NCI-H460 (cell line): ENCODE measurements at places on chromosomes 5 and 9. TPM values are rescaled to one million over a fixed set of nuclear protein-coding genes. Genes with fewer than 3 reads are reported as not detected.

Gene S100Z
- total RNA-seq = not detected in 2 replicates

DNA sequence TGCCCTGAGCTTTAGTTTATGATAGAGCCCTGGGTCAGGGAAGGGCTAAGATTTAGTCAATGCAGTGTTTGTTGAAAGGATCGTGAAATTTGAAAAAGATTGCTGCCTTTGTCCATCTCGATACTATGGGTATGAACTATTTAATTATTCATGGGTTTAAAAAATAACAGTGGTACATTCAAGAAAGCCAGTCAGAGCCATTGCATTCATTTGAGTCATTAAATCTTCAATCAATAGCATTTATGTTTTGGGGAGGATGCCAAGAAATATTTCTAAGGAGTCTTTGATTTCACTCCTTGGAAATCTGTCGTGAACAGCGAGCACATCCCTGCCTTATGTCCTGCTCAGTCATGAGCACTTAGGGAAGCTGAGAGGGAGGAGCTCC is 54.4 kb upstream of the LRRTM2 start:
- no peak for DNase-seq

Gene MARVELD2
- 8.8 and 9.3 TPM in 2 replicates for total RNA-seq

DNA sequence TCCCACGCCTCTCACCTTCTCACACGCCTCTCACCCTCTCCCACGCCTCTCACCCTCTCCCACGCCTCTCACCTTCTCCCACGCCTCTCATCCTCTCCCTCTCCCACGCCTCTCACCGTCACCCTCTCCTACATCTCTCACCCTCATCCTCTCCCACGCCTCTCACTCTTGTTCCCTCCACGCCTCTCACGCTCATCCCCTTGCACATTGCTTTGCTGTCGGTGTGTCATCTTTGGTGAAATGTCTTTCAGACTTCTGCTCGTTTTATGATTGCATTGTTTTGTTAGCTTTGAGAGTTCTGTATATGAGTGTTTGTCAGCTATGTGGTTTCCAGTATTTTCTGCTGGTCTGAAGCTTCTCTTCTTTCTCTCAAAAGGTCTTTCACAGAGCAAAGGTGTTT is 102.7 kb downstream of the EHMT1 start:
- DNase-seq = no peak

DNA sequence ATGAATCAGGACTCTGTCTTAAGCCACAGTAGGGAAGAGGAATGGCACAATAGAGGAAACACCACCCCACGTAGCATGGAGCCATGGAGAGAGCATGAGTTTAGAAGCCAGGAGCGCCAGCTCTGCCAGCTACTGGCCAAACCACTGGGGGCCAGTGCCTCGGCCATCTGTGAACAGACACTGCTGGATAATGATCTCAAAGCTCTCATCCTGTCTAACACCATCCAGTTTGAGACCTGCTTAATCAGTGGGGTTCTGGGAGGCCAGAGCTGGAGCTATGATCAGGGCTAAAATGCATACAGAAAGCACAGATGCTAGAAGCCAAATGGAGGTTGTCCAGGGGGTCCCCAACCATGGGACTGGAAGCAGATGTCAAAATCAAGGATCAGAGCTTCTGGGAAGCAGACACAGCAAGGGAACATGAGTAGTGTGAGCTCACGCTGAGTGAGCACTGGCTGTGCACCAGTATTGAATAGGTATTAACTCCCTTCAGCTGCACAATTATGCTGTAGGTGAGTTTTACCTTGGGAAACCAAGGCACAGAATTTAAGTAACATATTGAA is 92.7 kb downstream of the KCNIP1 start:
- DNase-seq = no peak

- DNase-seq = no peak
These were observed 11.5 kb upstream of the SPATA24 start for GRCh38 chr5:139415221-139415861.

DNA sequence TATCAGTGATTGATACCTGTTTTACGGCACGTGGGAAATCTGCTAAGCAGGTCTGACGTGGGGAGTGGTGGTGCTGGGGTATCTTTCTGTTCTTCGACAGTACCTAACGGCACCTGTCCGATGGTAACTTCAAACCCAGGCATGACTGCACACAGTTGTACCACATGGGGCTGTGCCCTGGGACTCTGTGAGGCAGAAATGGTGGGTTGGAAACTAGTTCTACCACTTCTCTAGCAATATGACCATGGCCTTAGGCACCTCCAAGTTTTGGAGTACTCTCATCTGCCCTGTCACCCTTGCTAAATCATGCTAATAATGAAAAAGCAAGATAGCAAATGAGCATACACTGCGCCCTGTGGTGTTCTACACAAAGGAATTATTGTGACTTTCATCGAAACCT is 30.9 kb downstream of the EPB41L4B start:
- no peak for DNase-seq

GRCh38 chr5:100746730-100747129 is 156.4 kb downstream of the ST8SIA4 start:
- no peak for DNase-seq

GRCh38 chr5:151648089-151648488 is 38.6 kb downstream of the SPARC start:
- DNase-seq = no peak

GRCh38 chr9:108094676-108094993 is 605.1 kb upstream of the KLF4 start:
- no peak for DNase-seq

DNA sequence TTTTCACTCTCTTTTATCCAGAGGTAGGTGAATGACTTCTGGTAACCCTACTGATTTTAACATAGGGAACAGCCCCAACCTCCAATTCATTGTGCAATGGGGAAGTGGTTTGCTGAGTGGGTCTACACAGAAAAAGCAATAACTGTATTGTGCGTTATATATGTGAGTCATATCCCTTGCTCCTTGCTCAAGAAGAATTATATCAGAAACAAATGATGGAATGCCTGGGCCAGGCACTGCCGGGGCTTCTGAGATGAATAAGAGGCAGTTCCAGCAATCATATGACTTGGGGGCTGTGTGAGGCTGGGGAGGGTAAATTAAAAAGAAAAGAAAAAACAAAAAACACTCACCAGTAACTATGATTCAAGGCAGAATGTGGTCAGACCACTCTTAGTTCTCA is 79.2 kb upstream of the ABCA1 start:
- no peak for DNase-seq
